ENCODE measurements at places on chromosomes 11 and 22. TPM values are rescaled to one million over a fixed set of nuclear protein-coding genes. Genes with fewer than 3 reads are reported as not detected.
A peak's percentile ranks its signal among the peaks of the same experiment; 100 is the strongest.

- DNase-seq = peak; percentile 46
These were observed 38.2 kb downstream of the PITPNB start for GRCh38 chr22:27880778-27881394.

GRCh38 chr11:30282289-30282631 lies 40.6 kb upstream of the ARL14EP start:
- no peak for DNase-seq

SPI1 gene
- not detected for total RNA-seq

GRCh38 chr11:47691979-47692378 lies 23.2 kb downstream of the AGBL2 start:
- DNase-seq = no peak

DNA sequence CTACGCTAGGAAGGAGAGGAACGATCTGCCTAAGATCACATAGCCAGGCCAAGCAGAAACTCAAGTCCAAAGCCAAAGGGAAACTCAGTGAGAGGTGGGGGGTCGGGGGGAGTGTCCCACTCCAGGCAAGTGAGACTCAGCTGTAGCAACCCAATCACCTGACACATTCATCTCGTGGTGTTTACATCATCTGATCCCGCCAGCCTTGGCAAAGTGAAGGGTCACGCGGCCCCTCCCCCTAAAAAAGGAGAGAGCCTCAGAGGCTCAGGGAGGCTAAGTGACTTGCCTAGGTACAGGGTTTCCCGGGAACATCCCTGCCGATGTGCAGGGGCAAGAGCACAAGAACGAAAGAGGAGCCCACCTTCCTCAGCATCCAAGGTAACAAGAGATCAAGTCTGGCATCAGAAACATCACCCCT lies 21.5 kb downstream of the MYH9 start:
- DNase-seq = no peak

DNA sequence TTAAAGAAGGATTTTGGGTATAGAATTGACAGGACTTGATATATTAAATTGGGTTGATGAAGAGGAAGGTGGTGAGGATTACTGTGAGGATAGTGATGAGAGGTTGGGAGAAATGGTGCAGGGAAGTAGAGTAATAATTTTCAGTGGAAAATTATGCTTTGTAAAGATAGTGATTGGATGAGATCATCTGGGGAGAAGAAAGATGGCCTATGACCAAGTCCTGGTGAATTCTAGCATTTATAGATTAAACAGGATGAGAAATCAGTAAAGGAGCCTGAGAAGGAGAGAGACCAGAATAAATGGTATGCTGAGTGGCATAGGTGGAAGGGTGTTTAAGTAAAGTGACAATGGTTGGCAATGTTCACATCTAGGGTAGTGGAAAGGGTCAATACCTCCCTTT lies 15.0 kb downstream of the IPO7 start:
- no peak for DNase-seq

GRCh38 chr22:23775779-23776375 lies 3.2 kb downstream of the MMP11 start:
- DNase-seq = no peak

- no peak for DNase-seq
These were observed 9.2 kb downstream of the PKP3 start for GRCh38 chr11:403021-403760.

PHOX2A gene
- not detected for total RNA-seq

DNA sequence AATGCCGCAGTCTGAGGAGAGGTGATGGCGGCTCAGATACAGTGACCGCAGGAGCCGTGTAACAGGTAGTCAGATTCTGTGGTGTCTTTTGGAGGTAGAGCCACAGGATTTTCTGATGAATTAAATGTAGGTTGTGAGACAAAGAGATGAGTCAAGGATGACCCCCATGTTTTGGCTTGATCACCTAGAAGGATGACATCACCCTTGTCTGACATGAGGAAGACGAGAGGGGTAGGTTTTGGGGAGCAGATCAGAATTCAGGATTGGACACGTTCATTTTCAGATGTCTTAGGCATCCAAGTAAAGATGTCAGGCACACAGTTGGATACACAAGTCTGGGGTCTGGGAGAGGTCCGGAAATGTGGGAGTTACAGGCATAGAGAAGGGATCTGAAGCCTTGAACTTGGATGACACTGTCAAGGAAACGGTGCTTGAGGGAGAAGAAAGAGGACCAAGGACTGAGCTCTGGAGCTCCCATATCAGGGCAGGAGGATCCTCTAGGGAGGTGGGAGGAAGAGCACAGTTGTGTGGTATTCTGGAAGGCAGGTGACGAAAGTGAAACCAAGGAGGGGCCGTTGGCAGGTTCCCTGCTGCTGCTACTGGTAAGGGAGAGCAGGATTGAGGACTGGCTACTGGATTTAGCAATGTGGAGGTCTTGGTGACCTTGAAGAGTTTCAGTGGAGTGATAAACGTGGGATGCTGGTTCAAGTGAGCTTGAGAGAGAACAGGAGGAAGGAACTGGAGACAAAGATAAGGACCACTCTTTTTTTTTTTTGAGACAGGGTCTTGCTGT lies 12.6 kb upstream of the GDPD5 start:
- DNase-seq = no peak

DNA sequence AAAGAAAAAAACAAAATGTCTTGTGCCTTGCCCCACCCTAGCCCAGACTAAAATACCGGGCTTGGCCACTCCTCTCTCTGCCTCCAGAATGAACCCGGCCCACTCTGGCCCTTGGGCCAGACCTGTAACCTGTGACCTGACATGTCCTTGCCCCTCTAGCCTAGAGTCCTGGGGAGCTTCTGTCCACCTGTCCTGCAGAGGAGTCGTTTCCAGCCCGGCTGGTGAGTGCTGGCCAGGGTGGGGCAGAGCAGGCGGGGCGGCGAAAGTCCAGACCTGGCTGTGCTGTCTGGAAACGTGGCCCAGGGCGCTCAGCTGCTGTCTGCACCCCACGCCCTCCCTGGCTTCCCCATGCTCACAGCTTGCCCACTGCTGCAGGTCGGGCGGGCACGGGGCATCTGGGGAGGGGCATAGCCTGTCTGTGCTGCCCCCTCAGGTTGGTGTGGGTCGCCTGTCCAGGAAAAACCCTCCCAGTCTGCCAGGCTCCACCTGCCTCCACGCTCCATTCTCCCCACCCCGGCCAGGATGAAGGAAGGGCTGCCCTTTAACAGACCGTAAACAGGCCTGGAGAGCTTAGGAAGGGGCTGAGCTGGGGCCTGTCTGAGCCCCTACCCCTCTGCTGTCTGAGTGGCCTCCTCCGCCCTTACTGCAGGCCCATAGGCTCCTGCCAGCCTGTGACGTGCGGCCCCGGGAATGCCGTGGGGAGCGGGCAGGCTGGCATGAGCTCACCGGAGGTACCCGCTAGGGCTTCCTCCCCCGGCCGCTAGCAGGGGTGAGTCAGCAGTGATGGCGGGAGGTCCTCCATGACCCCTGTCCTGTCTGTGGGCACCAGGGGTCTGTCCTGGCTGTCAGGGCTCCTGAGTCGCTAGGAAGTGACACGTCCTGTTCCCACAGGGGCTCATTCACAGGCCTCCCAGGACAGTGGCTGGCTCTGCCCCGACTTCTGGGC lies 1.9 kb downstream of the CD151 start:
- peak; percentile 96 for DNase-seq

DNA sequence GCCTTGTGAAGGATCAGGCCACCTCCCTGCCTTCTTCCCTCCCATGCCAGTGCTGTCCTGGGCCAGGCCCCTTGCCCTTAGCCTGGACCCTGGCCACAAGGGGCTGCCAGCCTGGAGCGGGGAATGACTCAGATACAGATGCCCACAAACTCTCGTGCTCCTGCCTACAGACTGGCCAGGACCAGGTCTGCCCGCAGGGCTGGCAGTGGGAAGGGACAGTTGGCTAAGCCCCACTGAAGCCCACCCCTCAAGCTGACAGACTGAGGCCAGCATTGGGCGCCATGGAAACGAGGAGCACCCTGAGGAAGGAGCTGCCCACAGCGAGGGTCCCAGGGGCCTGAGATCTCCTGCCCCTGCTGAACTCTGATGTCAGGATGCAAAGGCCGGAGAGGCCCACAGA lies 14.1 kb downstream of the SCUBE1 start:
- DNase-seq = no peak

DNA sequence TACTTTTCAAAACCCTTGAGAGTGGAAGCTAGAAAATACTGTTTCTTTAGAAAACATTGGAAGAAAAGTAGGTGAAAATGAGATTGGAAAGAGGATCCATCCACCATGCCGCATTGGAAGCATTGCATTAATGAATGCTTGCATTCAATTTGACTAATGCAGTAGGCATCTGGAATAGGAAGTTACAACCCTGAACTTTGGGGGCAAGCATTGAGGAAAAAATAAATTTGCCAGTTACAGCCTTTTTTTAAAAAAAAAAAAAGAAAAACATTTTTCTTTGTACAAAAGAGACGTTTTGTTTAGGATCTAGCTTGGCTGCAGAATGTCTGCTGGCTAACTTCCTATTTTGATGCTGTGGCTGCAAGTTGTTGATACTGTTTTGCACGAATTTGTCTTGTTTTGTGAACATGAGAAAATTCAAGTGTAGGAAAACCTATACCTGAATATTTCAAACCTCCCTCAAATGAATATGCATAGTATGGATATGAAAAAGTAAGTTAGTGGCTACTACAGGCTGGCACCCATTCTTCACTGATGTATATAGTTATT lies 28.1 kb downstream of the RTN3 start:
- DNase-seq = no peak

Measured in Calu3 (cell line).